Activated naive CD4-positive, alpha-beta T cell treated with anti-CD3 and anti-CD28 coated beads, Interleukin-2, amount 50 U/mL, for 72 hours (primary cell): ENCODE measurements at places on chromosomes 5 and 9.

- no peak for DNase-seq
These were observed 57.6 kb downstream of the HMCN2 start for GRCh38 chr9:130323051-130323745.

GRCh38 chr9:19379697-19380046, 364 bp downstream of the RPS6 start:
- no peak for DNase-seq

DNA sequence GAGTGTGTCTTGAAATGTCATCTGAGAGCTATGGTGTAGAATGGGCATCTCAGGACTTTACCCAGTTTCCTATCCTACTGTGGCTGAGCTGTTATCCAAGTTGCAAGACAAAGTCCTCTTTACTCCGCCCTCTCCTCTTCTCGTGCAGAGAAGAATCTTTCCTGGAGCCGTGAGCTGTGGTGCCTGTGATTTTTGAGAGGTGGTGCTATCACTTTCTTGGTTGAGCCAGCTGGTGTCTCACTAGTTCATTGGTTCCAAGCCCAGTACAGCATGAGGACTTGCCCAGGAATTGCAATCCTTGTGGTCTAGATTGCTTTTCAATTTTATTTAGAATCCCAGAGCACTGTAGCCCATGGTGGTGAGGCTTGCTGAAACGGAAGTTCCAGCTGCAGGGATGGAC, 2300.3 kb downstream of the MAT2B start:
- no peak for DNase-seq

- no peak for DNase-seq
These were observed 34.7 kb downstream of the DIMT1 start for GRCh38 chr5:62369039-62369438.

GRCh38 chr5:80191397-80191796, 64.5 kb downstream of the SERINC5 start:
- DNase-seq, result no peak

- no peak for DNase-seq
These were observed 94.8 kb downstream of the RCL1 start for GRCh38 chr9:4887556-4887955.

GRCh38 chr5:127440831-127441230, 76.6 kb upstream of the PRRC1 start:
- DNase-seq, result no peak

DNA sequence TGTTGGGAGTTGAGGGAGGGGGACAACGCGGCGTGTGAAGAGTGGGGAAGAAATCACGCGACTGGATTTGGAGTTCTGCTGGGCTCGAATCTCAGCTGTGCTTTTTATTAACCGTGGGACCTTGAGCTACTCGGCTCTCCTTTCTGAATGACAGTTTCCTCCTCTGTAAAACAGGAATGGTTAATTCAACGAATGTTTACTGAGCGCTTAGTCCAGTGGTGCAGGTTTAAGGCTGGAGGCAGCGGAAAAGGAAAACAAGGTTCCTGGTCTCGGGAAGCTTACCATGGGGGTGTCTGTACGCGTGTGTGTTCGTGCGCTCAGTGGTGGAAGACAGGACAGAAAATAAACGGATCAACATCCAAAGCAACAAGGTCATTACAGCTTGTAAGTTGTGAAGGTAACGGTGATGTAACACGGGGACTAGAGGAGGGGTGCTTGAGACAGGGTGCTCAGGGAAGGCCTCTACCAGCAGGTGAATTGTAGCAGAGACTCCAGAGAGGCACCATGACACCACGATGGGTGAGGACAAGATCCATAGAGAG, 277 bp downstream of the EIF4E1B start:
- DNase-seq, result no peak

DNA sequence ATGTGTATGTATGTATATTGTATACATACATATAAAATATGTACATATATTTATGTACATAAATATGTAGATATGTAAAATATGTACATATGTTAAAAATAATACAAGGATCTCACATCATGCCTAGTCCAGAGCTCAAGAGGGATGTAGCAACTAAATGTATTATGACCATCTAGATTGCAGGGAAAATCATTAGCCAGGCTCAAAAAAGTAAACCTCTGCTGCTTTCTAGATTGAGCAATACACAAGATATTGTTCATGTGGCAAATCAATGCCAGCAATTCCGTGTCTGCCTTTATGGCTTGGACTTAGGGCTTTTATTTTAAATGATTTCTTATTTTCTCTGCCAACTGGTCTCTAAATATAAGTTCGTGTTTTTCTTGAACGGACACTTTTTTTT, 65.2 kb downstream of the RAI14 start:
- DNase-seq, result no peak

- DNase-seq, result no peak
These were observed 21.5 kb upstream of the SLC6A3 start for GRCh38 chr5:1466631-1467265.

GRCh38 chr5:173001229-173001841, 17.8 kb downstream of the ATP6V0E1 start:
- no peak for DNase-seq

GRCh38 chr5:60492958-60493357, 207.0 kb downstream of the DEPDC1B start:
- no peak for DNase-seq

GRCh38 chr5:76472335-76473008, 69.4 kb downstream of the IQGAP2 start:
- DNase-seq, result no peak

- no peak for DNase-seq
These were observed 31.7 kb downstream of the CEP72 start for GRCh38 chr5:643811-644271.

DNA sequence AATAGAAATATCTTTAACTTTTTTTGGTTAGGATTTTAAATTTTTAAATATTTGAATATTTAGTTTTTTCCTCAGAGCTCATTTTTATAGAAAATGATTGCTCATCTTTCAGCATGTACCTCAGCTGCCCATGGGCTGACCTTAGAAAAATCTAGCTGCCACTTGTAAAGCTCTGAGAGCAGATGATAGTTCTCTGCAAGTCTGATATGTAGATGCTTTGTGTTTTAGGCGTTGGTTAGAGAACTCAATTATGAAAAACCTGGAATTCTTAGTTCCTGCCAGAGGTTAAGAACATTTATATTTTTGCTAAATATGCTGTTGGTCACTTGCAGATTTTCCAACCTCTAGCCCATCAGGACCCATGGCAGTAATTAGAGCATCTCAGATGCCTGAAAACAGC, 15.1 kb downstream of the OTULIN start:
- no peak for DNase-seq

DNA sequence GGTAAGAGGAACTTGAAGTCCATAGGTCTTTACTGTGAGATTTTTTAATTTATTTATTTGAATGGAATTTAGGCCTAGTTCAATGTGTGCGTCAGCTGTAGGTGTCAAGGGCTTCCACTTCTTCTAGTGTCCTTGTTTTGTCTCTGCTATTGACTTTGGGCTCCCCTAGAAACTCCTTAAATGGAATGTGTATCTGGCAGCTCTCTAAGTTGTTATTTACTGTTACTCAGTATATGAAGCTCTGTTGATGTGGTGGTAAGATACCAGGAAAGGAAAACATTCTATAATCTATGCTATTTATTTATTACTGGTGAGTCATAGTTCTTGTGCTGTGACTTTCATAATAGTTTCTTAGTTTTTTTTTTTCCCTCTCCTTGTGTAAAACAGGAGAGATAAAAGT, 97.1 kb downstream of the GABRA1 start:
- DNase-seq, result no peak

DNA sequence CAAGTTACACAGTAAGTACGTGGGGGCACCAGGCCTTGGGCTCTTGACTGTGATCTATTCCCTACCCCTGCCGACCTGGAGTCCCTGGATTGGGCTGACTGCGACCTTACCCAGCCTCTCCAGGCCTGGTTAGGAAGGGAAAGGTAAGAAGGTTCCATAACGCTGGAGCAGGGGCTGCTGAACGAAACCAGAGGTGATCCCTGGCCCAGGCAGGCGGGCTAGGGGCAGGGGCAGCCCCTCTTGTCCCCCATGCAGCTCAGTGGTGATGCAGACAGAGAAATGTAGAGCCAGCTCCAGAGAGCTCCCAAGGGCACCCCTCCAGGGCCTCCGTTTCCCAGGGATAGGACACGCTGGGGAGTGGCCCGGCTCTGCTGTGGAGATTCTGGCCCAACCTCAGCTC, 14.1 kb downstream of the PRRX2 start:
- DNase-seq, result no peak

- DNase-seq, result no peak
These were observed 17.3 kb downstream of the TTC33 start for GRCh38 chr5:40738502-40738901.

GRCh38 chr9:125985998-125986655, 239.0 kb downstream of the PBX3 start:
- DNase-seq, result peak; percentile 35

DNA sequence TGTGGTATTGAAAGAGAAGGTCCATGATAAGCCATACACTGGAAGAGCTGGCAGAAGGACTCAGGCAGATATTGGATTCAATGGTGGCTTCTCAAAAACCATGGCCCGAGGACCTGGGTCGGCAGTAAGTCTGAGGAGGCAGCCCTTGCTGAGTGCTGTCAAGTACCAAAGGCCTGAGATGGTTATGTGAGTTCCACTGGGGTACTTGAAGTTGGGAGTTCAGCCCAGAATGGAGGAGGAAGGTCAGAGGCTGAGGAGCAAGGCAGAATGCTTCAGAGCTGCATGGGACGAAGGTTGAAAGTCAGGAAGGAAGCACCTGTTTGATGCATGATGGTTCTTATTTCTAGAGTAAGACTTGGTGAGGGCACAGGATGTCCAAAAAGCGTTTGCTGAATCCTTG, 194.9 kb downstream of the DIRAS2 start:
- no peak for DNase-seq

DNA sequence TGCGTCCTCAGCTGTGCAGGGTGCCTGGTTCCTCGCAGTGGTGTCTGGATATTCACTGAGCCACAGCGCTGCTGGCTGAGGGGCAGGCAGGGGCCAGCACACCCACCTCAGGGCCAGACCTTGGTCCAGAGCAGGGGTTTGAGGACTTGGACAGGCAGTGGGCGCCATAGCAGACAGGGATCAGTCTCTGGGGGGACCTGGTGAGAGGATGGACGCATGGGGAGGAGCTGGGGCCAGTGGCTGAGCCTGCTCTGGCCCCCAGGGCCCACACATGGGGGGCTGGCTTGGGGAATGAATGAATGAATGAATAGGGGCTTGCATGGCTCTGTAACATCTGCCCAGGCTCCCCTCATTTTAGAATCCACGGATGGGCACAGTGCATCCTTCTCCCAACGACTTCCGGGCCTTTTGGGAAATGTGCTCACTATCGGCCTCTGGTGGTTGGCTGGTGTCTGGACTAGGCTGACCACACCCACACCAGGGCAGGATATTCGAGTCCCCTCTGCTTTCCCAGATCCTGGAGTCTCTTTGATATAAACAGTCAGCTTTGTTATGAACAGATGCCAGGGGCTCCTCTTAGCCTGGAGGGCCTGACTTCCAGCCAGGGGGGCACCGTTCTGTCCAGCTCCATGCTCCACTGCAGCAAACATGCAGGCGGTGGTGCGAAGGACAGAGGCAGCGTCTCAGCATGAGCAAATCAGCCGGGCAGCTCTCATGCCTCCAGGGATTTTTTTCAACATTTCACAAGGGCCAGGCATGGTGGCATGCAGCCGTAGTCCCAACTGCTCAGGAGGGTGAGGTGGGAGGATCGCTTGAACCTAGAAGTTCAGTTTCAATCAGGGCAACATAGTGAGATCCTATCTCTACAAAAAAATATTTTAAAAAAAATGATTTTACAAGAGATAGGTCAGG, 62.6 kb downstream of the NEK6 start:
- peak; percentile 62 for DNase-seq

GRCh38 chr5:58582019-58582802, 664 bp upstream of the RAB3C start:
- DNase-seq, result no peak

DNA sequence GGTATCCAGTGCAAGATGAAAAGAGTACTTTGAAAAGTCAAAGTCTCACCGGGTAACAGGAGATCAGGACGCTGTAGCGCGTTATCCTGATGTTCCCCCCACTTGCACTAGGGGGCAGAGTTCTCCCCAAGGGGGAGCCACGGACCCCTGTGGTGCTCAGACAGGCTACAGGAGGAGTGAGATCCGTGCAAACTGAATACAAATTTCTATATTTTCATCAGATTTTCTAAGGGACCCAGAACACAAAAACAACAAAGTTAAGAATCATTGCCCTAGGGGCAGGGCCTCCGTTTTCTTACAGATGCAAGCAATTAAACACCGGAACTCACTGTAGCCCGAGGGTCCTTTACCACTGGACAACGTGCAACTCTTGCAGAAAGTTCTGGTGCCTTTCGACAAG, 2.0 kb downstream of the MYO10 start:
- peak; percentile 67 for DNase-seq

- no peak for DNase-seq
These were observed 383.2 kb downstream of the PLK2 start for GRCh38 chr5:58076483-58077257.
